Urothelium cell line (cell line): ENCODE measurements at places on chromosomes 5 and 9.

- DNase-seq: no peak
Measured at GRCh38 chr5:54524704-54525103, 7.1 kb downstream of the SNX18 start.

- DNase-seq: no peak
Measured at GRCh38 chr5:84535281-84535680, 150.6 kb upstream of the EDIL3 start.

DNA sequence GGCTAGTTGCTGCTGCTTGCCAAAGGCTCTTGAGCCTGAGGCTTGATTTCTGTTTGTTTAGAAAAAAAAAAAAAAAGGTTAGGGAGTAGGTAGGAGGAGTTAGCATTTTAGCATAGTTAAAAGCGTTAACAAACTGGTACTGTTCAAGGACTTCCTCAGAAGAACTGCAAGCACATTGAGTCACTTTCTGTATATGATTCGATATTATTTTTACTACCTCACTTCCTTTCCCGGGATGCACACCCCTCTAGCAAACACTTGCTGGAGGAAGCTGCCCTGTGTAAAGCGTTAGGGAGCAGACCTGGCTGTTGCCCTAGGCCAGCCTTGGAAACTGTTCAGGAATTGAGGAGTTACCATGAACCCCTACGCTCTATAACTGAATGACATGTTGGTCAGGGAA, 15.7 kb upstream of the CEP120 start:
- DNase-seq: no peak

- DNase-seq: no peak
Measured at GRCh38 chr5:169176709-169177694, 123.9 kb downstream of the SLIT3 start.

DNA sequence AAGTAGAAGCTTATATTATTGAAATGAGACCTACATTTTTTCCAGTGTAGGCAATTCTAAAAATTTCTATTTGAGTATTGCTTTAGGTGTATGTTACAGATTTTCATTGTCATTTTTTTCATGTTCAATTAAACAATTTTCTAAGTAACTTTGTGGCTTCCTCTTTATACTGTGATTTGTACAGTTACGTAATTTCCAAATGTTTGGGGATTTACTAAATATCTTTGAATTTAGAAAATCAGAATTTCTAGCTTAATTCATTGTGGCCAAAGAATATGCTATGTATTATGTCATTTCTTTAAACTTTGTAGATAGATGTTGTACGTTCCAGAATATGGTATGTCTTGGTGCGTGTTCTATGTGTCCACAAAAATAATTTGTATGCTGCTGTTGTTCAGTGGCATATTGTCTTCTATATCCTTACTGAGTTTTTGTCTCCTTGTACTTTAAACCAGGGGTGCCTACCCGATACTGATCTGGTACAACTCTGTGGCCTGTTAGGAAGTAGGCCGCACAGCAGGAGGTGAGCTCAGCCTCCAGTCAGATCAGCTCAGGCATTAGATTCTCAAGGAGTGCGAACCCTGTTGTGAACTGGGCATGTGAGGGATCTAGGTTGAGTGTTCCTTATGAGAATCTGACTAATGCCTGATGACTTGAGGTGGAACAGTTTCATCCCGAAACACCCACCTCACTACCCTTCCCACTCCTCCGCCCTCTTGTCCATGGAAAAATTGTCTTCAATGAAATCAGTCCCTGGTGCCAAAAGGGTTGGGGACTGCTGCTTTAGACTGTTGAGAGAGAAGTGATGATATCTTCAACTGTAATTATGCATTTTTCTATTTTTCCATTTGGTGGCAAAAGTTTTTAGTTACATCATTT, 63.5 kb downstream of the UBE2R2 start:
- DNase-seq: no peak

DNA sequence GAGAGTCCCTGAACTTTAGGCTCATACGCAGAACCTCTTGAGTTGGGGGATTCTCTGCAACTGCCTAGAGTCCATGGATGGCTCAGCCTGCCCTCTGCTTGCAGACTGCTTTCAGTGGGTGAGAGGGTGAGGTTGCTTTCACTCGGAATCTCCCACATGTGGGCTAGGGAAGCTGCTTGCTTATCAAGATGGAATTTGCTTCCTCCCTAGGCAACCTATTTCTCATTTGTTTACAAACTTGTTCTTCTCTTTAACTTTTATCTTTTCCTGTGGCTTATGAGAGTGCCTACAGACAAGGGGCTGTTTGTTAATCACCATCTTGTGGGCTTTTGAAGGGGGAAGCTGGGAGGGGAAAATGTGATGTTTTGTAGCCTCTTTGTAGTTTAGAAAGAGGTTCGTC, 10.0 kb downstream of the TLE4 start:
- DNase-seq: peak; percentile 37

DNA sequence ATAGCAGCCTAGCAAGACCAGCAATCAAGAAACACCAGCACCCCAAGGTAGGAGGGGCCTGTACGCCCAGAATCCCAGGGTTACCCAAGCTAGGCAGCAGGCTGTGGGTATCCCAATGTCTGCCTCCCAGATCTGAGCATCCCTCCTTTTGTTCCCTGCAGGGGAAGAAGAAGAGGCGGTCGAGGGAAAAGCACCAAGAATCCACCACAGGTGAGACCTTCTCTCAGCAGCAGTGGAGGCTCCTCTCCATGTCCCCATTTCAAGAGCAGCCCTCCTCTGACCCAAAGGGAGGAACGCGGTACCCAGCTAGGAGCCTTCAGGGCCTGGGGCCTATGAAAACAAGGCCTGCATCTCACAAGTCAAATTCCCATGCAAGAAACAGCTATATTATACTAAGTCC, 28.9 kb downstream of the TCF7 start:
- no peak for DNase-seq

- no peak for DNase-seq
Measured at GRCh38 chr5:165459232-165459631, 1953.8 kb downstream of the MAT2B start.

DNA sequence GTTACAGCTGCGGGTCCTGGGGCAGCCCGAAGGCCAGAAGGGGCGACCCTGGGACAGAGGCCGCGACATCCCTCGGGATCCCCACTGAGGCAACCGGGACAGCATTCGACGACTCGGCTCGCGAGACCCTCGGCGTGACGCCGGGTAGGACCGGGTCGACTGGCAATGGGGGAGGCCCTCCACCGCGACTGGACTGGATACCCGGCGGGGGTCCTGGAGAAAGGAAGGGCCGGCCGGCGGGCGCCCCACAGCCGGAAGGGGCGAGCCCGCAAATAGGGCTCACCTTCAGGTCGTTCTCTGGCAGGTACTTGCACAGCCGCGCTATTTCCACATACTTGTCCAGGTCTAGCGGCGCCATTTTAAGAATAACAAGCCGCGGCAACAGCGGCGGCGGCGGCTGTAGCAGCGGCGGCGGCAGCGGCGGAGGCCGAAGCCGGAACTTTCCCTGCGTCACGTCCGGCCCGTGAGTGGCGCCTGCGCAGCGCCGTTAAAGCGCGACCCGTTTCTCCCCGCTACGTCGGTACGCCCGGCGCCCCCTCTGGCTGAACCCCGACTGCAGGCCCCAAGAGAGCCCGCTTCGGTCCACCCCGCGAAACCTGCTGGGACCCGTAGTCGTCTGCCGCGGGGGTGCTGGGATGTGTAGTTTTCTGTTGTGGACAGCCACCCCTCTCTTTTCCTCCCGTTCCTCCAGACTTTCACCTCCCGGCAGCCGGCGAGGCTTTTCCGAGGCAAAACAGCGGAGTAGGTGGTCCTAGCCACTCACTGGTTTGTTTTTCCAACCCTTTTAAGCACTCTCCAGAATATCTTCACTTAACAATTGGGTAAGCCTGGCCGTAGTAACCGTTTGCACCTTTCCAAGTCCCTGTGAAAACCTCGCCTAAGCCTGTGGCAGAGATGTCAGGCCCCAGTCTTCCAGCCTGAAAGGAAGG, at the start of gene PPP6C:
PPP6C (minus strand) TSS at position 443 of the 929 bp plus-strand sequence; CDS start at position 358, 85 bp downstream.
- peak; percentile 95 for DNase-seq

GRCh38 chr5:24621792-24622191, 23.0 kb downstream of the CDH10 start:
- DNase-seq: no peak

DNA sequence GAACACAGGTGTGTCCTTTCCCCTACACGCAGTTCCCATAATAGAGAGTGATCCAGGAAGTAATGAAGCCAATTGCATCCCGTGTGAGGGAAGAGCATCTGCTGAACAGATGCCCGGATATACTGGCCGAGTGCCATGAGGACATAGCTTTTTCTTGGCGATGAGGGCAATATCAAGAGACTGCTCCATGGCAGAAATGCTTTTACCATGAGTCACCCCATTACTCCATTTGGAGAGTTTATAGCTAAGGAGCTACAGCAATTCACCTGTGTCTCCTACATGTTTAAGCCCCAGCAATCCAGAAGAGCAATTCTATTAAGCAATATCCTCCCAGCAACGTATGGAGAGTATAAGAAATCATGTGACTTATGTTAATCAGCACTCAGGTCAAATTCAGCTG, 222.0 kb upstream of the KLF4 start:
- DNase-seq: peak; percentile 78

- DNase-seq: no peak
Measured at GRCh38 chr9:115730845-115731244, 422.7 kb upstream of the PAPPA start.

GRCh38 chr9:18006591-18006990, 427.7 kb downstream of the SH3GL2 start:
- no peak for DNase-seq

GRCh38 chr5:157870837-157871834, 12.2 kb upstream of the CLINT1 start:
- DNase-seq: peak; percentile 65

DNA sequence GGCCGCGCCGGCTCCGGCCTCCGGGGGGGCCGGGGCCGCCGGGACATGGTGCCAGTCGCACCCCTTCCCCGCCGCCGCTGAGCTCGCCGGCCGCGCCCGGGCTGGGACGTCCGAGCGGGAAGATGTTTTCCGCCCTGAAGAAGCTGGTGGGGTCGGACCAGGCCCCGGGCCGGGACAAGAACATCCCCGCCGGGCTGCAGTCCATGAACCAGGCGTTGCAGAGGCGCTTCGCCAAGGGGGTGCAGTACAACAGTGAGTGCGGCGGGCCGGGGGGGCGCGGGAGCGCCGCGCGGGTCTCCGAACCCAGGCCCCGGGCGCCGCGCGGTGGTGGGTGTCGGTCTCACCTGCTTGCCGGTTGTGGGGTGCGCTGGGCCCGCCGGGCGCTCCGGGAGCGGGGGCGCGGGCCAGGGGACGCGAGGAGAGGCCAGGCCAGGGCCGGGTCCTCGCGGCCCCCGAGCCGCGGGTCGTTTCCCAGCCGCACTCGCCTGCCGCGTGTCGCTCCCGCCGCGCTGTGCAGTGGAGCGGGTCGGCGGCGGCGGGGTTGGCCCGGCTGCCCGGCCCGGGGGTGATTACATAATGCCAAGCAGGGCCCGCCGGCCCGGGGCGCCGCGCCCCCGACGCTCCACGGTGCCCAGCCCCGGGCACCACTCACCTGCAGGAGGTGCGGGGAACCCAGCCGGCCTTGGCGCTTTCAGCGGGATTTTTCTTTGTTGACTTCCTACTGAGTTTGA, 492 bp downstream of the RABL6 start:
- DNase-seq: peak; percentile 14

DNA sequence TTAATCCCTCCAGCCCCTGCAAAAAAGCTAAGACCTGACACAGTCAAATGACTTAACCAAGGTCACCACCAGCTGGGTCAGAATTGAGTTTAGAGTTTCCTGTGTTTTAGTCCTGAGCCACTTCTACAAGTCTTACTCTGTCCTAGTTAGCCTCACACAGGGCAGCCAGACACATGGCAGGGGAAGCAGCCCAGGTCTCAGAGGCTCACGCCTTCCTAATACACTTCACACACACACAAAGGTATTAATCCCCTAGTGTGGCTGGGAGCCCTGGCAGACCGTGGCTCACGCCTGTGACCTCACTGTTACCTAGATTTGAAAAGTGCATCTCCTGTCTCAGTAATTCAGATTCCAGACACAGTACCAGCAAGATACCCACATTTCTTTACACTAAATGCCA, 77.4 kb upstream of the WWC1 start:
- DNase-seq: no peak

- DNase-seq: no peak
Measured at GRCh38 chr5:34941936-34942335, 12.6 kb downstream of the DNAJC21 start.

GRCh38 chr5:115274584-115274983, 11.9 kb upstream of the PGGT1B start:
- DNase-seq: no peak
